NCI-H1417 (cell line): ENCODE measurements at places on chromosomes 11 and 22.

GRCh38 chr11:76631566-76632308 lies 38.8 kb downstream of the LRRC32 start:
- no peak for DNase-seq

GRCh38 chr11:94731880-94732601 lies 36.1 kb upstream of the AMOTL1 start:
- no peak for DNase-seq

GRCh38 chr11:61116426-61117167 lies 14.3 kb downstream of the CD5 start:
- no peak for DNase-seq

- no peak for DNase-seq
Observed at GRCh38 chr11:110455718-110456117, 26.0 kb downstream of the FDX1 start.

DNA sequence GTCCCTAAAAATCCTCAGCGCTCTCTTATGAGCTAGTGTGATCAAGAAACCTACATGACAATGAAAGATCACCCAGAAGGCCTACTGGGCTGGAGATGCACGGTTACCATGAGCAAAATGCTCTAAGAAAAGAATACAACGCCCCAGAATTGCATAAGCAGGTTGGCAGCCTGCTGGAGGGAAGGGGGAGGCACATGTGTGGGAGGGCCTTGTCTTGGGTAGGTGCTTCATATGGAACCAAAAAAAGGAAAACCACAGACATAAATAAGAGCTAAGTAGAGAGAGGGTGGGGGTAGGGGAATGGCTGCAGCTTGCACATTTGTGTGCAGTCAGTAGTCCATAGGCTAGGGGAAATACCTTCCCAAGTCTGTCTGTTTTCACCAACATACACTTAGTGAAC lies 2.8 kb downstream of the SIAE start:
- no peak for DNase-seq

GRCh38 chr22:49704345-49705215 lies 123.1 kb downstream of the BRD1 start:
- no peak for DNase-seq

GRCh38 chr11:86414032-86414431 lies 39.3 kb downstream of the CCDC81 start:
- DNase-seq = no peak
